ENCODE measurements at places on chromosomes 13 and 19. TPM values are rescaled to one million over a fixed set of nuclear protein-coding genes. Genes with fewer than 3 reads are reported as not detected.

GRCh38 chr19:3080286-3080685 lies 13.9 kb upstream of the GNA11 start:
- H3K4me3 ChIP-seq = no peak overlapping the region
- no peak overlapping the region for H3K27ac ChIP-seq
- no peaks in the 10 kb centered on the region for H3K27me3 ChIP-seq
- DNase-seq = no peak

The IRGC gene
- total RNA-seq = not detected

The MAN2B1 gene
- 135 TPM for total RNA-seq

The POLR2E gene
- 116 TPM for total RNA-seq

The ZNF66 gene
- 0.55 TPM for total RNA-seq

- H3K36me3 ChIP-seq = peaks cover 50% of the 10 kb centered on the region
- no peak for DNase-seq
- no peak overlapping the region for H3K27ac ChIP-seq
- peaks cover 29% of the 10 kb centered on the region for H3K4me1 ChIP-seq
- no peaks in the 10 kb centered on the region for H3K27me3 ChIP-seq
- H3K4me3 ChIP-seq = no peak overlapping the region
These were observed 3.1 kb downstream of the SMG9 start for GRCh38 chr19:43751466-43752220.

DNA sequence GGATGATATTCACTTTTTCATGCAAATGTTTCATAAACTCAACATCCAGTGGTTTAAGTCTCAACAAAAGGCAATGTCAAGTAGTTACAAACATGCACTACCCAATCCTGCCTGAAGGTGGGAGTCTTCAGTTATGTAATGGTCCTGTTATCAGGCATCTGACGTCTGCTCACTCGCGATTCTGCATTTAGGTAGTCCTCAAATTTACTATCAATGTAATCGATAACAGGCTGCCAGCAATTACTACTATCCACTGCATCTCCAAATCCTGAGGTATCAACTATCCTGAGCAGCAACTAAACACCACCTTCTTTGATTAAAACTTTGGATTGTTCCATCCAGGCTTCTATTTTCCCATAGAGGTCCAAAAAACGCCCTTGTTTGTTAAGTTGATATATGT lies 51.2 kb downstream of the NLRP12 start:
- H3K4me3 ChIP-seq = no peak overlapping the region
- no peak for DNase-seq
- H3K27ac ChIP-seq = no peak overlapping the region
- H3K4me1 ChIP-seq = no peaks in the 10 kb centered on the region
- no peaks in the 10 kb centered on the region for H3K27me3 ChIP-seq

The HRC gene
- total RNA-seq = 723 TPM

The STOML3 gene
- total RNA-seq = not detected

GRCh38 chr19:470701-471100 lies 9.9 kb upstream of the SHC2 start:
- no peaks in the 10 kb centered on the region for H3K27me3 ChIP-seq
- no peaks in the 10 kb centered on the region for H3K36me3 ChIP-seq
- no peak overlapping the region for H3K27ac ChIP-seq
- H3K4me3 ChIP-seq = no peak overlapping the region
- no peak for DNase-seq
- H3K4me1 ChIP-seq = peaks cover 14% of the 10 kb centered on the region
